NCI-H345 (cell line): ENCODE measurements at places on chromosomes 3 and 15.

DNA sequence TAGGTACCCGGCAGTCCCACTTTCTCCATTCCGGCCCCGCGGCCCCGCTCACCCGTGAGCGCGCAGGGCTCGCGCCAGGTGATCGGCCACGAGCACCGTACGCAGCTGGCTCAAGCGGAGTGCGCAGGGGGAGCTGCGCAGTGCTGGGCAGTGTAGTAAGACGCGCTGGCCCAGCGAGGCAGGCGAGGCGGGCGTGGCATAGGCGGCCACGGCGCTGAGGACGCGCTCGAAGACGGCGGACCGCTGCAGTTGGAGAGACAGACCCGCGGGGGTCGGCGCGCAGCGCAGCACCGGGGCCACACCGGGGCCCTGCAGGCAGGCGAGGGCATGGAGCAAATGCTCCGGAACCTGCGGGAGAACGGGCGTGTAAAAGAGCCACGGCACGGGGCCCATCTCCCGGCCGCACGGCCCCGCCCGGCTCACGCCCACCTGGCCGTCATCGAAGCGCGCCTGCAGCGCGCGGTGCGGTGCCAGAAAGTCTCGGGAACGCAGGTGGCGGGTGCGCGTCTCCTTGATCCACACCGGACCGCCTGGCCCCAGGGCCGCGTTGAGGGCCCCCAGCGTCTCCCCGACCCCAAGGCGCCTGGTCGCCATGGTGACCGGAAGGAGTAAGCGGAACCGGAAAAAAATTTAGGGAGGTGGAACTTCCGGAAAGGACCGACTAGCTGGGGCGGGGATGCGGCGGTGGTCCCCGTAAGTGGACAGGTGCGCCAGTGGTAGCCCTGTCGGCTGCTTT, at the start of gene DALRD3:
Gene DALRD3, minus strand, starts transcription at position 610 of the 736 bp plus-strand sequence. Its CDS starts 16 bp downstream, at position 594.
- peak; percentile 81 for DNase-seq

DNA sequence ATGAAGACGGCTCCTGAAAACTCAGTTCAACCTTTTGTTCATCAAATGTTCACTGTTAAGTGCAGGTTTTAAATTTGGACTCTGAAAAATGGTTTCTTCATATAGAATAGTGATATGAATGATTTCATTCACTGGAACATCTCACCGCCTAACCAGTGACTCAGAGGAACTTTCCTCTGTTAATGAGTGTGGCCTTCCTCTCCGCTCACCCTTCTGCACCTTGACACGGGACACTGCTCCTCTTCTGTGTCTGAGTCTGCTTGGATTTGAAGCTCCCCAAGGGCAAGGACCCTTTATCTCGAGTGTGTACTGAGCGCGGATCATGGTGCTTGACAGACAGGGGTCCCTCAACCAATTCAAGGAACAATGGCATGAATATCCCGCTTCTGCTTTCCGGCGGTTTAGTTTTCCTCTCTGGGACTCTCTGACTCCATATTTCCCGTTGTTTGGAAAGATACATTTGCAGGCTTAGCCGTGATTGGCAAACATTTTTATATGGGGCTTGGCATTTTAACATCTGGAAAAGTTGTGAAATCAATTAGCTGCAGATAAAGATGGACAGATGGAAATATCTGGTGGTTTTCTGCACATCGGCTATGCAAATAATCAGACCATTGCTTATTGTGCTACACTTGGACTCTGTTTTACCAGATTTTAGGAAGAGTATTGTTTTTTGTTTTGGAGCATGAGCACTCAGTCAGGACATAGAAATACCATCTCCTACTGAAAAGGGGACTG, 20.9 kb downstream of the KBTBD8 start:
- no peak for DNase-seq

- DNase-seq = no peak
Measured at GRCh38 chr15:81105545-81105944, 28.5 kb upstream of the CFAP161 start.

GRCh38 chr3:195319060-195319459, 48.1 kb upstream of the XXYLT1 start:
- no peak for DNase-seq

GRCh38 chr3:111954228-111954990, 24.4 kb upstream of the ABHD10 start:
- no peak for DNase-seq

DNA sequence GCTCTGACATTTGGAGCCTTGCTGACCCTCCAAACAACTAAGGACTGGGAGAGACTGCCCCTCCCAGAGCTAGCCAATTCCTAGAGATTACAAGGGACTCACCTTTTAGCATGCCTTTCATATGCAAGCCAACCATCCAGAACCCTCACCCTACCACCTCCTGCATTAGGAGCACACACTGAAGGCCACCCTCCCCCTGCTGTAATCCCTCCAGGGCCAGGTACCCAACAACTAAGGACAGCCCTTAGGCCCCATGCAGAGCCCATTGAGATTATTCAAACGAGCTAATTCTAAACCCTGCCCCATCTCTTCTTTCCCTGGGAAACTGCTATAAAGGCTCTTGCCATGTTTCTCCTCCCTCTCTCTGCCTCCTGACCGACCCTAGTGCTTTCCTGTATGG, 352.6 kb downstream of the ERC2 start:
- DNase-seq = no peak

GRCh38 chr15:45179221-45179985, 8.4 kb downstream of the SHF start:
- DNase-seq = no peak

DNA sequence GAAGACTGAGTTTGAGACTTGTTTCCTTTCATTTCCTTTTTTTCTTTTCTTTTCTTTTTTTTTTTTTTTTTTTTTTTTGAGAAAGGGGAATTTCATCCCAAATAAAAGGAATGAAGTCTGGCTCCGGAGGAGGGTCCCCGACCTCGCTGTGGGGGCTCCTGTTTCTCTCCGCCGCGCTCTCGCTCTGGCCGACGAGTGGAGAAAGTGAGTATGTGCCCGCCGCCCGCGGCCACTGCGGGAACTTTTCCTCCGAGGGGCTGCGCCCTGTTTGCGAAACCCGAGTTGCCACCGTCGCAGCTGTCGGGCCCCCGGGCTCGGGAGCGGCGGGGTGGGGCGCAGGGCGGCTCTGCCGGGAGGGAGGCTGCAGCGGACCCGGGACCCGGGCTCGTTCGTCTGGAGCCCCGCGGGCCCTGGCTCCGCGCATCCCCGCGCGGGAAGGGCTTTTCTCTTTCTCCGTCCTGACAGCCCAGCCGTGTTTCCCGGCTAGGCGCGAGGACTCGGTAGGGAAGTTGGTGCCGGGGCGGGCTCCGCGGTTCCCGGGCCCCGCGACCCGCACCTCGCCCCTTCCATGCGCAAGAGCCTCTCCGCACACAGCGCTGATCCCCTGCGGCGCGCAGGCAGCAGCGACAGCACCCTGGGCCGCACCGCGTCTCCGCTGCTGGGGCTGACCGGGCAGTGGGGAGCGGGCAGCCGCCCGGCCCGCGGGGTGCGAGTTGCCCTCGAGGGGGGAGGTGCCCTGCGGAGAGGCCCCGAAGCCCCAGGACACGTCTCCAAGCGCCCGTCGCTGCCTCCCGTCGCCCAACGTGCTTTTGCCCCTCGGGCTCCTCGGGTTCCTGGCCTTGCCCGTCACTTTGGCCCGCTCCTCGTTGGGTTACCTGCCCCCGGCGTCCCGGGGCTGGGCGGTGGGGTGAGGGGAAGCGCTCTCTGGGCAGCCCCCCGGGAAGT, 1.4 kb downstream of the IGF1R start:
- peak; percentile 15 for DNase-seq
